ENCODE measurements at places on chromosomes 5 and 9. TPM values are rescaled to one million over a fixed set of nuclear protein-coding genes. Genes with fewer than 3 reads are reported as not detected.

The APC gene
- total RNA-seq: 197 TPM

The HMCN2 gene
- 7.5 TPM for total RNA-seq

The NME5 gene
- not detected for total RNA-seq

The CTXN3 gene
- total RNA-seq: not detected

All from ascending aorta (tissue), 2 donors.